ENCODE measurements at places on chromosomes 7 and 10.

GRCh38 chr7:15829691-15830090, 143.2 kb upstream of the MEOX2 start:
- no peak for DNase-seq

- no peak for DNase-seq
These were observed 408.3 kb upstream of the C7orf33 start for GRCh38 chr7:148182264-148182663.

DNA sequence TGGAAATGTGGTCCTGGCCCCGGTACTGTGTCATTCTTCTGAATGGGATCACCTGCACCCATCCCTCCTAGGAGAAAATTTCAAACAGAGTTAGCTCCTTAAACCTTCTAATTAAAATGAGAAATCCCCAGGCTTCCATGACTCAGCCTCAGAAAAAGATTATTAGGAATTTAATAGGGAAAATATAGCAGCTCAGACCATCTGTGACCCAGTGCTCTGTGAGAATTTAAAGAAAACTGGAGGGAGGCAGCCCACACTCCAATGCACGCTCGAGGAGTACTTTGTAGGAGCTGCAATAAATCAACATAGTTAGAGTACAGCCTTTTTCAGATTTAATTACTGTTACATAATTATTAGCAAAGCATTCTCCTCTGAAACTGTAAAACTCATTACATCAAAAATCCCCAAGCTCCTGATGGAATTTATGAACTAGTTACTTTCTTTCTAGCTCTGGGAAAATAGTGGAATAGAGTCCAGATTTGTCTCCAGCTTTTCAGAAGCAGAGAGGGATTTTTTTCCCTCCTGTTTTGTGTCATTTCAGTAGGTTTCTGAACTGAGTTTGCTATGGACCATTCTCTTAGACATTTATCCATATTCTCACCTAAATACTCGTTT, 30.1 kb downstream of the NEUROD6 start:
- DNase-seq: no peak

GRCh38 chr10:127033216-127034033, 128.2 kb downstream of the DOCK1 start:
- DNase-seq: no peak

- DNase-seq: no peak
These were observed 278.3 kb upstream of the SP8 start for GRCh38 chr7:21064698-21065648.

- DNase-seq: no peak
These were observed 20.4 kb downstream of the SH2B2 start for GRCh38 chr7:102306916-102307677.

DNA sequence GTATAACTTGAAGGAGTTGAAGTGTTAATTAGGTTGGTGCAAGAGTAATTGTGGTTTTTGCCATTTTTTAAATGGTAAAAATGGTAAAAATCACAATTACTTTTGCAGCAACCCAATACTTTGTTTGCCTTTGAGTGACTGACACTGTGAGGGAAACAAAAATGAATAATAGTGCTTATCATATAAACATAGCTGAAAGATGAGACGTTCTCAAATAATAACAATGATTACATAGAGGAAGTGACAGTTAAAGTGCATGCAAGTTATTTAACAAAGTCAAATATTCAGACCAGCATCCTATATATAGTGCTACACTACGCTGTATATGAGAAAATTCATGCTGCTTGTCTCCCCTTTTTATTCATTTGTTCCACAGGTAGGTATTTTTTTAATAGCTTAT, 4.7 kb upstream of the HBP1 start:
- no peak for DNase-seq

GRCh38 chr7:43104874-43105520, 7.5 kb upstream of the HECW1 start:
- DNase-seq: no peak

DNA sequence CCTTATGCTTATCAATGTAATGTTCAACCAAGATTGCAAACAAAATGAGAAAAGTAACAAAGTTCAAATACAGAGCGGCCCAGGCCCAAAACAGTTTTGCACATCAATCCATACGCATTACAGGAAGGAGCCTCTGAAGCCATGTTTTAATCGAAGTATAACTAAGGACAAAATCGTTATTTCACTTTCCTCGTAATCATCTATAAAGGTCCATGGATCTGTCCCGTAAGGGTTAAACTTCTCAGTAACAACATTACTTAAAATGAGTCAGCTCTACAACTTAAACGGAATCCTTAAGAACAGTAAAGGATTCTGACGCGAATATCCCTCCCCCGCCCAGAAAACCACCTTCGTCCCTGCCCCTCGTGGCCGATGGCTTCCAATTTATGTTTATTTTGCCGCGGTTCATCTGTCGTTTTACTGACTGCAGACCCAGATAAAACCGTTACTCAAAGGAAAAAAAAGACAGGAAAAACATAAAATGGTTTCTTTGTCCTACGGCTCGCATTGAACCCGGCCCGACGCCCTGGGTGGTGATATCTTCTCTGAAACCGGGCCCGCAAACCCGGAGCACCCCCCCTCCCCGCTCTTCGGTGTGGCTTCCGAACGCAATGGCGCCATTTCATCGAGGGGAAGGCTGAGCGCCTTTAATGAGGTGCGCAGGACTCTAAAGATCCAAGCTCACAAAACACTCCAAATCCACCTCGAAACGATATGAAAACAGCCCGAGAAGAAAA, 1.1 kb downstream of the HNRNPA2B1 start:
- DNase-seq: peak; percentile 34

DNA sequence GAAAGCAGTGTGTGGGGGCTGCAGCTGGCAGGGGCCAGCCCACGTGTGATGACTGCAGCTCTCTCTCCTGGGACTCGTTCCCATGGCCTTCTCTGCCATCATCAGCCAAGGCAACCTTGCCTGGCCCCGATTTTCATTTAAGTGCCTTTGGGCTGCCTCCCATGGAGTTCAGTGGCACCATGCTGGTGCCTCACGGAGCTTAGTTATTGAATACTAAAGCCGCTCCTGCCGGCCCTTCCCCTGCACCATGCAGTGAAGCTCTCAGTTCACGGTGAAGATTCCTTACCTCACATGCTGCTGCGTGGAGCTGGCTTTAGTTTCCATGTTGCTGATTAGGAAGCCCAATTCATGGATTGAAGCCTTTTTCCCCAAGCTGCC, 141.5 kb upstream of the EEPD1 start:
- no peak for DNase-seq

All from endothelial cell (in vitro differentiated cells).